ENCODE measurements at places on chromosomes 12 and 14.

DNA sequence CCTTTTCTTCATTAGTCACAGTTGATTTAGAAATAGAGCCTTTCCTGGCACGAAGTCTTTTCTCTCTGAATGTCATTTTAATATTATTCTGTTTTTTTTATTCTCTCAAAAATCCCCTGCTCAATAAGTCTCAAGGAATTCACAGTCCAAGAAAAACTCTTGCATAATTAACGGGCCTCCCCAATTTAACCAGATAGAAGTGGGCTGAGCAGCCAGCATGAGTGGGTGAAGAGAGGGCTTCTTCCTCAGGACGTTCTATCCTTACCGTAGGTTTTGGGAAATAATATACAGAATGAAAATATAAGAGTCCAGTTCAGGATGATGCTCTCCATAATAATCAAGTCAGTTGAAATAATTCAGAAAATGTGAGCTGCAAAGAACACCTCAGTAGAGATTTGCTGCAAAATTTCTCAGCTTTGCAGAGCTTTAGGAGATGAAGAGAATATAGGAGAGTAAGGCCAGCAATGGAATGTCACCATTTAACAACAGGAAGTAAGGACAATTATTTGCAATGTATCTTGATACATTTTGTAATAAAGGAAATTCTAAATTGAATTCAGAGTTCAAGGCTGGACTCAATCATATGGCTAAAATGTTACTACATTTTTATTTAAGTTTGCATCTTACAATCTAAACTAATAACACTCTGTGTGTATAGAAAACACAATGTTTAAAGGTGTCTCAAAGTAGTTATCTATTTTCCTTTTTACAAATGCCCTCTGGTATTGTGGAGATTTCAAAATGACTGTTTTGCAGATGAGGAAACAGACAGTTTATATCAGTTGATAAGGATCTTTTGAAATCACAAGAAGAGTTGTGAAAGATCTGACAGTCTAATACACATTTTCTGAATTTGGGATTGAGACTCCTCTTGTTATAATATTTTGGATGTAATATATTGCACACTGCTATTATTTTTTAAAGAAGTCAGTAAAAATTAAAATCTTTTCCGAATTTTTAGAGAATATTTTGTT is 1724.1 kb upstream of the SEL1L start:
- DNase-seq = no peak

DNA sequence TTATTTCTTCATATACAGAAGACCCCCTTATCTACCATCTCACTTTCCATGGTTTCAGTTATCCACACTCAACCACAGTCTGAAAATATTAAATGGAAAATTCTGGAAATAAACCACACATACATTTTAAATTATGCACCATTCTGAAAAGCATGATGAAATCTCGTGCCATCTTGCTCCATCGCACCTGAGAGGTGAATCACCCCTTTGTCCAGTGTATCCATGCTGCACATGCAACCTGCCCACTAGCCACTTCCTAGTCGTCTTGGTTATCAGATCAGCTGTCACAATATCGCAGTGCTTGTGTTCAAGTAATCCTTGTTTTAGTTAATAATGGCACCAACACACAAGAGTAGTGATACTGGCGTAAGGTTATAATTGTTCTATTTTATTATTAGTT is 145.7 kb downstream of the C12orf42 start:
- no peak for DNase-seq

DNA sequence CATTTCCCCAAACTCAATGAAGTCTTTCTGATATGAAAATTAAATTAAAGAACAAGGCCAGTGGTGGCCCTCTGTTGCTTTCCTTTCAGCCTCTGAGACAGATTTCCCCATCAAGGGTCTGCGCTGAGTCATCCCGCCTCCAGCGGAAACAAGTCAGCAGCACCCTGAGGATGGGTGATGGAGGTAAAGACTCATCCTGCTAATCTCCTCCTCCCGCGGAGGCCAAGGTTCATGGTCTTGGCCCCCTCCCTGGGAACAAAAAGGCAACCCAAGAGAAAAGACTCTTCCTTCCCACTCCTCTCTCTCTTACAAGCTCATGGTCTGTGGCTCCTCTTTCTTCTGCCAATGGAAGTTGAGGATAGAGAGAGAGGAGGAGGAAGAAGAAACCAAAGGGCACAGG is 9.0 kb upstream of the NUMB start:
- DNase-seq = peak; percentile 54

DNA sequence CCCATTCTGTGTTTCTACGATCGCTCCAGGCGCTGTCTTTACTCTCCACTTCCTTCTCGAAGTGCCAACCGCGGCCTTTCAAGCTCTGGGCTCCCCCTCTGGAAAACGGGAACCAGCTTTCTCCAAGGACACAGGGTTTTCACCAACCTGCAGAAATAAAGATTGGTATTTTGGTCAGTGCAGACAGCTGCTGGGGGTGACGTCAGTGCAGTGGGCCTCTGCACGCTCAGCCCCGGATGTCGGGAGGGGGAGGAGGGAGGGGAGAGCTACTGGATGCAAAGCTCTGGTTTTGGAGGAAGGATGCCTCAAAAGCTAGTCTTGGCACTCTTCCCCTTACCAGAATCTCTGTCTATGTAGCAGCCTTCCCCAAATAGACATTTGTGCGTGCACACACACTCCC is 19.9 kb downstream of the HRK start:
- no peak for DNase-seq

GRCh38 chr12:111112311-111113098 is 192.1 kb upstream of the MYL2 start:
- DNase-seq = no peak

- no peak for DNase-seq
These were observed 92.7 kb downstream of the PAH start for GRCh38 chr12:102824218-102824835.

DNA sequence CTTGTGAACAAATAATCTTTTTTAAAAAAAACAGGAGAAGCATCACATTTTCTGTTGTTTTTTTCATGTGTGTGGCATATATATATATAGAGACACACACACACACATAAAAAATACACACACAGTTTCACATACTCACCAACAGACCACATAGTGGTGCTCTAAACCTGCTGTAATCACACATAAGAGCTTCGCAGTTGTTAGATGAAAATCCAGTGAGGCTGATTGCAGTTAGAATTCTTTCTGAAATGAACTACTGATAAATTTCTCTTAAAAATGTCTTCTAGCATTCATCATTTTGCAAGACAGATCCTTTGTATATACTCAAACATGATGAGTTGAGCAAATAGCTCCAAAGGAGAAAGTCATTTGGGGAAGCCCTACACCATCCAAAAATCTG is 434.3 kb upstream of the STXBP6 start:
- no peak for DNase-seq

DNA sequence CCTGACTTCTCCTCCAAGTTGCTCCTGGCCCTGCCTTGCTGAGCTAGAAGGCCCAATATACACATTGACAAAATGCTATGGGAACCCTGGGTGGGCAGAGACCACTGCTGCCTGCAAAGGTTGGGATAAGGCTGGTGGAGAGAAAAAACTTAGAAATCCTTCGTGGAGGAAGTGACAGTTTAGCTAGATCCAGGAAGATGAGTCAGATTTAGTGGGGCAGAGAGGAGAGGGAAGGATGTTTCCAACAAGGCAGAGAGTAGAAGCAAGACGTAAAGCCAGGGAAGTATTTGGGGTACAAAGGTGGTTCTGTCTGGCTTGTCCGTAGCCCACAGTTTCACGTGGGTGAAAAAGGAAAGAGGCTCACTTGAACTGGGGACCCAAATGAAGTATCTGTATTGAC is 69.0 kb upstream of the CLMN start:
- no peak for DNase-seq

DNA sequence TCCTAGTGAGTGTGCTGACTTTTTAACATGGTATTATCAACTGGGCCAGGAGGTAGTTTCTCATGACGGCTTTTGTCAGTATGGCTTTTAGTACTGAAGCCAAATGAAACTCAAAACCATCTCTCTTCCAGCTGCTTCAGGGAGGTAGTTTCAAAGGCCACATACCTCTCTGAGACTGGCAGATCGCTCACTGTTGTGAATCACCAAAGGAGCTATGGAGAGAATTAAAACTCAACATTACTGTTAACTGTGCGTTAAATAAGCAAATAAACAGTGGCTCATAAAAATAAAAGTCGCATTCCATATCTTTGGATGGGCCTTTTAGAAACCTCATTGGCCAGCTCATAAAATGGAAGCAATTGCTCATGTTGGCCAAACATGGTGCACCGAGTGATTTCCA is 141.1 kb downstream of the HMGA2 start:
- no peak for DNase-seq

DNA sequence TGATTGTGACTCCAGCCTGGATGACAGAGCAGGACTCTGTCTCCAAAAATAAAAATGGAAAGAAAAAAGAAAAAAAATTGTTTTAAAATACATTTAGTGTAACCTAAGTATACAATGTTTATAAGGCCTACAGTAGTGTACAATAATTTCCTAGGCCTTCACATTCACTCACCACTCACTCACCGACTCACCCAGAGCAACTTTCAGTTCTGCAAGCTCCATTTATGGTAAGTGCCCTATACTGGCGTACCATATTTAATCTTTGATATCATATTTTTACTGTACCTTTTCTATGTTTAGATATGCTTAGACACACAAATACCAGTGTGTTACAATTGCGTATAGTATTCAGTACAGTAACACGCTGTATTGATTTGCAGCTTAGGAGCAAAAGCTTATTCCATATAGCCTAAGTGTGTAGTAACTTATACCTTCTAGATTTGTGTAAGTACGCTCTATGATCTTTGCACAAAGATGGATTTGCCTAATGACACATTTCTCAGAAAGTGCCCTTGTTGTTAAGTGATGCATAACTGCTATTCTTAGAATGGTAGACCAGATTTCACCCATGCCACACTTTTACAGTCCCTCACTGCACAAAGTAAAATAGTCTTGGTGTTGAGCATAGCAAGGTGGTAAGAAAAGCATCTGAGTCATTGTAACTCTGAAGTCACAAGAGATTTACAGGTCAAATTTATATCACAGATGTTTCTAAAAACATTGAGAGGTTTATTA is 151.9 kb downstream of the LRRK2 start:
- DNase-seq = no peak

- DNase-seq = no peak
These were observed 165.0 kb upstream of the GZMB start for GRCh38 chr14:24798911-24799462.

DNA sequence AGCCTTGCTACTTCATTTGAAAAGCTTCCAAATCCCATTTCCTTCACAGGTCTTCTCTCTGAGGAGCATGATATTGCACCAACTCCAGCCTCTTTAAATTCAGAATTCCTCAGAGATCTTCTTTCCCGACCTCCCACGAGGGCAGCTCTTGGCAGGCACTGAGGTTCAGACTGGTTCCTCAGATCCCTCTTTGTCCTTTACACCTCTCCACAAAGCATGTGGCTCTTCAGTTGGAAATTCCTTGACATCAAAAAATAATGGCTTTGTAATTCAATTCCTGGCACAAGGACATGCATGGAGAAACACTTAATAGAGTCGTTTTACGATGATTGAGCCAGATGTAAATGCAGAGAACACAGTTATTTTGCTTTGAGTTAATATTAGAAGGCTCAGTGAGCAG is 63.2 kb upstream of the TMX1 start:
- no peak for DNase-seq

- peak; percentile 83 for DNase-seq
These were observed 68.0 kb downstream of the CCDC88C start for GRCh38 chr14:91349481-91350074.

DNA sequence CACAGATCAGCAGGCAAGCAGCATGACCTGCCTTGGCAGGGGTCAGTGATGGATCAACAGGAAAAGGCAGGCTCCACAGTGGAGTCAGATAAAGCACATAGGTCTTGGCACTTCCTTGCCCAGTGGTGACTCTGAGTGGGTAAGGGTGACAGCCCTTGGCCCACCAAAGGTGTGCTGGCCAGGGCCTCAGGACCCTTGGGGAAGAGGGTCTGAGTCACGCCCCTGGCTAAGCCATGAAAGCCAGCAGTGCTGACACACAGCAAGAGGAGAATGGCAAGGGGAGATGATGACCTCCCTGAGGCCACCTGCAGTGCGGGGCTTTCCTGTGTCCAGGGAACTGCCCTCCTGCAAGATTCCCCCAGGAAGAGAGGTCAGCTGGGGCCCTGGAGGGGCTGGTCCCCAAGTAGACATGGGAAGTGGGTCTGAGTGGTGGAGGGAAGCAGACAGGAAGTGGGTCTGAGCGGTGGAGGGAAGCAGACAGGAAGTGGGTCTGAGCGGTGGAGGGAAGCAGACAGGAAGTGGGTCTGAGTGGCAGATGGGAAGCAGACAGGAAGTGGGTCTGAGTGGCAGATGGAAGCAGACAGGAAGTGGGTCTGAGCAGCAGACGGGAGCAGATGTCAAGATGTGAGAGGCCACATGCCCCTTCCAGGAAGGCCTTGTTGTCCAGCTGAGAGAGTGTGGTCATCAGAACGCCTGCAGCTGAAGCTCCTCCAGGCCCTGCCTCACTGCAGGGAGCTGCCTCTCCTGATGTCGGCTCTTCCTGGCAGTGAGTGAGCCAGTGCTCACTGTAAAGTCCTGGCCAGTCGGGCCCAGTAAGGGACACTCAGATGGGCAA is 34.8 kb downstream of the DIO3 start:
- DNase-seq = peak; percentile 47

- no peak for DNase-seq
These were observed 84.9 kb downstream of the BCL11B start for GRCh38 chr14:99186956-99187690.

- DNase-seq = no peak
These were observed 18.2 kb downstream of the PDE6H start for GRCh38 chr12:14991069-14991468.

DNA sequence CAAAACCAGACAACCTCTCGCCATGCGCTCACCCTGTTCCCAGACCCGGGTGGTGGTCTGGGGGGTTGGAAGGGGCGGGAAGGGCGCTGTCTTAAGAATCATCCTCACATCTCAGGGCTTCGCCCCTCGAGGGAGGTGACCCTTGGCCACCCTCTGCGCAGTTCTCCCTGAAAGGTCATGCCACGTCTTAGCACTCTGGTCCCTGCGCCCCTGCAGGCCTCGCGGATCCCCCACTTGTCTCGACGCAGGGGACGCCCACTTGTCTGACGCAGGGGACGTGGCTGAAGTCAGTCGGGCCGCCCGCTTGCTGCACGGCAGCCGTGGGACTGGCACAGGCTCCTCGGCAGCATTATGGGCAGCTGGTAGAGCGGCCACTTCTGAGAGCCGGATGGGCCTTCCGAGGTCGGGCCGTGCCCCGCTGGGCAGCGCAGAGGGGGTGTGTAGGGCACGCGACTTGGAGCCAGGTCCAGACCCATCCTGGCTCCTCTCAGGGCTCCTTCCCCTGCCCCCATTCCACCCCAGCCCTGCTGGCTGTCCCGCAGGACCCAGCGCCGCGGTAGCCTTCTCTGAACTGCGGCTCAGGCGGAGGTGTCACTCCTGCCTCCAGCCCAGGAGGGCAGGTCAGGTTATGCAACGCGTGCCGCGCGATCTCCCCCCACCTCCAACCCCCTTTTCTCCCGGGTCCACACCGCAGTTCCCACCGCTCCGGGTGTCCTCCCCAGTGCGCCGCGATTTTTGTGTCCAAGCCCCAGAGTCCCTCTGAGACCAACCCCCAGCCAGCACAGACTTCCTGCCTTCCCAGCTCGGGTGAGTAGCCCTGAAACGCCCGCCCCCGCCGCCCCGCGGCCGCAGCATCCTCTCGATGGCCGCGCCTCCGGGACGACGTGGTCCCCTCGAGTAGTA is 40.9 kb upstream of the CAPRIN2 start:
- DNase-seq = peak; percentile 57

Data from activated CD4-positive, alpha-beta T cell treated with anti-CD3 and anti-CD28 coated beads, Interleukin-2, Interleukin-4, amounts not matched to agents 100 ng/mL and 50 ng/mL, durations not matched to agents 16 hours and 8 hours (primary cell).